ENCODE measurements at places on chromosomes 1 and 21.

- DNase-seq: no peak
Observed at GRCh38 chr1:26412180-26412840, 1.7 kb downstream of the LIN28A start.

DNA sequence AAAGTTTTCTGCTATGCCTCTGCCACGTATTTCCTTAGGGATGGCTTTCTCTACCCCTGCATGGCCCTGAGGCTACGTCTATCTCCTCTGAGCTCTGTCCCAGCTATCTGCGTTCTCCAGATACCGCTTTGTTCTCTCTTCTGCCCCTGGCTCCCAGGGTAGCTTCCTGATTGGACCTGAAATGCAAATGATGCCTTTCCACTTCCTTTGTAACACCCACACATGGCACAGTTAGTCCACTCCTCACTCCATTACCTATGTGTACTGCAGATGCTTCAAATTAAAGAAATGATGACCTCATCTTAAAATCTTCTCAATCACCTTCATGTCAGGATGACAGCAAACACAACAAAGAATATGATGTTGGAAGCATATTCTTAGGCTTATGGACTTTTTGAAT lies 138.6 kb upstream of the POGK start:
- no peak for DNase-seq

DNA sequence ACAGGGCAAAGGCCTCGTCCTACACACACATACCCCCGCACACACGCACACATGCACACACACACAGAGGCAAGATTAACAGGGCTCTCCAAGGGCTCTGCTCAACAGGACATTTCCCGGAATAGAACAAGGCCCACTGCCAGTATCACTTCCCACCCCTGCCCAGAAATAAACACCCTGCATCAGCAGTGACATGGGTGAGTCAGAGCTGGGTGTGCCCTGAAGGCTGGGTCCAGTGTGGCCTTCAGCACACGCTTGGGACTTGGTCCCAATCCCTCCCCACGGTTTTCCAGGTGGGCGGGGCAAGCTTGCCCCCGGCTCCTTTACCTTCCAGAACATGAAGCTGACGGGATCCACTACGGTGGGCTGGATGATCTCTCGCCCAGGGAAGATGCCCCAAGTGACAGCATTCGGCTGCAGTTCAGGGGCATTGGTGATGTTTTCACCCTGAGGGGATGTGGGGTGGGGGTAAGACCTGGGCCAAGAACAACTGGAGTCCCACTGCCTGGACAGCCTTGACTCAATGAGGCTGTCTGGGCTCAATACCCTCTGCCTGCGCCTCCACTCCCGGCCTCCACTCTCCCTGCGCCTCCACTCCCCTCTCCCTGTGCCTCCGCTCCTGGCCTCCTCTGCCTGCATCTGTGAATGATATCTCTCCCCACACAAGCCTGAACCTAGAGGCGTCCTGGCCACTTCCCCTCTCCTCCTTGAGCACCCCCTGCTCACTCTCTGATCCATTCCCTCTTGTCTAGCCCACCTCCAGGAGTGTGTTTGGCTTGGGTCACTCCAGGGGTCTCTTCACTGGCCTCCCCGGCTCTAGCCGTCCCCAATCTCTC lies 14.7 kb downstream of the MTHFR start:
- peak; percentile 89 for DNase-seq

DNA sequence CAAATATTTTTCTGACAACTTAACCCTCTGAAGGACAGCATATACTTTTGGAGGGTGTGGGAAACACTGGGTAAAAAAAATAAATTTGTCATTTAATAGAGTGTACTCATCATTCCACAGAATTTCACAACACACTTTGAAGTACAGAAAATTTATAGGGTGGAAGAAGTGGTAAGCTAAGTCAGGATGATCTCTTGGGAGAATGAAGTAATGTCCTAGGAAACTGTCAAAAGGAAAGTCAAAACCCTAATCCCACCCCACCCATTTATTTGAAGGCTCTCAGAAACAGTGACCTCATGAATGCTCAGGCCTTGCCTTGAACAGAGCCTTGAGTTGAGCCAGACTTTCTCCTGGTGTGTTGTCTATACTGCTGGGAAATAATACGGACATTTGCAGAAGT lies 7.3 kb upstream of the UAP1 start:
- no peak for DNase-seq

GRCh38 chr1:5455056-5455455 lies 537.2 kb downstream of the NPHP4 start:
- DNase-seq: no peak

DNA sequence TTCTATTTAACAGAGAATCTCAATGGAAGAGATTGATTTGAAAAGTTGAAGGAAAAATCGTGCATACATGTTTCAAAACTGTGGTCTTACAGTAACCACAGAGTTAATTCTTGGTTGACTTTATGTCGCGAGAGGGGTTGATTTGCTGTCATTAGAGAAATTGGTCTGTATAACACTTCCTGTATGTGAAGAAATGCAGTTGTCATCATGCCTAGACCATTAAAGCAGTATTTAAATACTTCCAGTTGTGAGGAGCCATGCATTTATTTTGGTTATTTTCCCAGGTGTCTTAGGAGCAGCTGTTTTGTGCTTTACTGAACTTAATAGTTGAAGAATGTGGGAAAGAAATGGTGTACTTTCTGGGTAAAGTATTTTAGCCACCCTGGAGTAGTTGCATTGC lies 76.2 kb downstream of the NFIA start:
- DNase-seq: no peak

DNA sequence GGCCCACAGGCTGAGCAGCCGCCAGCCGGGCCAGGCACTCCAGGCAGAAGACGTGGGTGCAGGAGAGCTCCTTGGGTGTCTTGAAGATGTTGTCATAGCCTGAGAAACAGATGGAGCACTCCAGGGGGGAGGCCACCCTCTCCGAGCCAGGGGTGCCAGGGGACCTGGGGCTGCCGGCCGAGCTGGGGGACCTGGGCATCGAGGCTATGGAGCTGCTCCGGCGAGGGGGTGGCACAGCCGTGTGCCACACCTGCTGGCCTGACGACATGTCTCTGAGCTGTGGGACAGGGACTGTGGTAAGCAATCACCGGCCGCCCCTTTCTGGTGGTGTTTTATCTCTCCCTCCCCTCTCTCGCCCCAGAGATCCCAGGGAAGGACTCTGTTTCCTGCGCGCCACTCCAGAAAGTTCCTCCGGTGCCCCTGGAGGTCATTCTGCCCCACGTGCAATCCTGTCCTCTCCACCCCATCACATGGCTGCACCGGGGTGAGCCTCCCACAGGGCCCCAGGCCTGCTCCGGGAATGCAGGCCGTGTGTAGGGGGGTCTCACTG lies 1.7 kb downstream of the RNF223 start:
- DNase-seq: no peak

GRCh38 chr1:161792740-161793139 lies 26.6 kb downstream of the ATF6 start:
- DNase-seq: peak; percentile 90
